ENCODE measurements at places on chromosomes 16 and 17. TPM values are rescaled to one million over a fixed set of nuclear protein-coding genes. Genes with fewer than 3 reads are reported as not detected.

DNA sequence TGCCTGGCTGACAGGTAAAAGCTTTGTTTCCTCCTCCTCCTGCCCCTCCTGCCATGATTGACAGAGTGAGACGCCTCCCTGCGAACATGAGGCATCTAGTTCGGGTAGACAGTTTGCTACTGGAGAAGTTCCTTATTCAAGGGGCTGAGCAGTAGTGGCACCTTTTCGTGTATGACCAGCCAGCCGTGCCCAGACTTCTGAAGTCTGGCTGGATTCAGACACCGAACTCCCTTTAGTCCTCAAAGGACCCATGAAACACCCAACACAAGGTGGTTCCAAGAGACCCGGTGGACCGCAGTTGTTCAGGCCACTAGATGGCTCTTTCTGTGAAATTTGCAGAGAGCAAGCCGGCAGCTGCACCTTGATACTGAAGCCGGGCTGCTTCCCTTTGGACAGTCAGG, 192.8 kb downstream of the XYLT1 start:
- DNase-seq: peak; percentile 52

DNA sequence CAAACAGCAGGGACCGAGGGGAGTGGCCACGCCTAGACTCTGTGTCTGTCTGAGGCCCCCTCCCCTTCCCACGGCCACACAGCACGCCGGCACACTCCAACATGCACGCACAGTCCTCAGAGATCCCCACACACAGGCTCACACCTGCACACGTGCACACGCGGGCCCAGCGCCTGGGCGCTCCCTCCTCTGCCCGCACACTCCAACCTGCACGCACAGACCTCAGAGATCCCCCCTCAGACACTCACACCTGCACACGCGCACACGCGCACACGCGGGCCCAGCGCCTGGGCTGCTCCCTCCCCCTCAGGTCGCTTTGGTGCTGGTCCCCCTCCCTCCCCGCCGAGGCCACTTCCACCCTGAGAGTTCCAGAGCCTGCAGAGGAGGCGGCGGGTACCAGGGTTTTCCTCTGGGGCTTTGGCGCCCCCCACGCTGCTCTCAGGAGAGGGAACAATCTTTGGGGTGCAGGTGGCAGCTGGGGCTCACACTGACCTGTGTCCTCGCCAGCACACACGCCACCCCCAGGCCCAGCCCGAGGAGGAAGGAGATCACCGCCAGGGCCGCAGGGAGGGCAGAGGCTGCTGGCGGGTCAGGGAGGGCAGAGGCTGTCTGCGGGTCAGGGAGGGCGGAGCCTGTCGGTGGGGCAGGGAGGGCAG, 1.6 kb downstream of the CD7 start:
- no peak for DNase-seq

- DNase-seq: no peak
These were observed 76.7 kb upstream of the CBX4 start for GRCh38 chr17:79915850-79916430.

GRCh38 chr17:3986270-3986938, 22.2 kb upstream of the ATP2A3 start:
- peak; percentile 87 for DNase-seq

GRCh38 chr17:16106161-16106891, 106.7 kb downstream of the TTC19 start:
- peak; percentile 92 for DNase-seq

- no peak for DNase-seq
These were observed 248.5 kb upstream of the RPL38 start for GRCh38 chr17:73954951-73955350.

DNA sequence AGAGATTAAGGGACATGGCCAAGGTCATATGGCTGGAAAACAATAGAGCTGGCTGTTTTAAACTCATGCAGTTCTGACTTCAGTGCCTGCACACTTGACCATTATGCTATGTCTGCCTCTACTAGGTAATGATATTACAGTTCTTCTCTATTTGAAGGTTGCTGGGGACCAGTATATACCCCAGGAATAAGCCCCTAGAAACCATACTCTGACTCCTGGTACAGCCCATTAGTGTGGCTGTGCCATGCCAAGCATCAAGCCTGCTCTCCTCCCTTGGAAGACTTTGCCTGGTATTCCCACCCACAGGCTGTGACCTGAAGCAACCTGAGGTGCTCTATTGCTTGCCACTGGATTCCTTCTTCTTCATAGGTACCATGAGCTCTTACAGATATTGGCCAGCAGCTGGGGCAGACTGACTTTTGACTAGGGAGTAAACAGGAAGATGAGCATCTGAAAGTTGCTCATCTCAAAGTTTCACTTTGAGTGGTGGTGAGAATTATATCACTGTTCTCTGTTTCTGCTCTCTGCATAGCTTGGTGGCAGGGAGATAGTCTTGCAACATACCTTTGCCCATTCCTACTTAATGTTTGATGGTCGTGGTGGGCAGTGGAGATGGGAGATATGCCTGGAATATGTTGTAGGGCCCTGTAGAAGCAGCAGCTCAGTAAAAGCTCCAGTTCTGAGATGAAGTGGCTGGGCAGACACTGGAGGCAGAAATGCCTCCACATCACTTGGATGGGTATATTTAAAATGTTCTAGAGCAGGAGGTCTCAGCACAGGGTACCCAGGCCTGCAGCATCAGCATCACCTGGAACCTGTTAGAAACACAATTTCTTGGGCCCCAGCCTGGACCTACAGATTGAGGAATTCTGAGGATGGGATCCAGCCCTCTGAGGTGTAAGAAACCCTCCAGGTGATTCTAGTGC, 274.7 kb downstream of the HS3ST4 start:
- no peak for DNase-seq

DNA sequence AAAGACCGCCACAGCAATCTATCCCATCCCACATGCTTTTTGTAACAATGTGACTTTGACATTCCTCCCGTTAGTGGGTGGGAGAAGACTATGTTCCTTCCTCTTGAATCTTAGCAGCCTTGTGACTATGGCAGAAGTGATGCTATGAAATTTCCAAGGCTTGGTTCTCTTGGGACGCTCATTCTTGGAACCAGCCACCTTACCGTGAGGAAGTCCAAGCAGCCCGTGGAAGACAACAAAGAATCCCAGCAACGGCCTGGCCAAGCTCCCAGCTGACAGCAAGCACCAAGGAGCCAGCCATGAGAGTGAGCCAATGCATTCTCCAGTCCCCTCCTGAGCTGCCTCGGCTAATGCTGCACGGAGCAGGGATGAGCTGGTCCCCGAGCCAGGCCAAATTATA, 62.3 kb downstream of the VPS53 start:
- no peak for DNase-seq

GRCh38 chr16:1331712-1332617, 1.5 kb upstream of the BAIAP3 start:
- DNase-seq: peak; percentile 91

- DNase-seq: no peak
These were observed 31.7 kb downstream of the DRC3 start for GRCh38 chr17:18004345-18004744.

- DNase-seq: no peak
These were observed 9.0 kb upstream of the MAPK3 start for GRCh38 chr16:30131869-30132475.

DNA sequence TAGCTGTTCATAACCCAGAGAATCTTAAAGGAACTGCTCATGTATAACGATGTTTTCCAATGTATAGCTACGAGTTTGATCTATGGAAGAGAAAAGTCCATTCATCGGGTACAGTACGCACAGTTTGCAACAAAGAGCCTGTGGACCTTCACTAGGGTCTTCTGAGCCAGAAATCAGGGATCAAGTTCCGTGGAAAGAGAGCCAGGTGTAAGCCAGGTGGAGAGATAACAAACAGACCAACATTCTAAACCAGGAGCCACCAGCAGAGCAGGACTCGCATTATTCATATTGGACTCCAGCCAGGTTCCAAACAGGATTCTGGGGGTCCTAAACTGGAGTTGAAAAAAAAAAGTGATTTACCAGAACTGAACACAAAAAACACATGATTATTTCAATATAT, 505.4 kb upstream of the C16orf82 start:
- DNase-seq: no peak

- no peak for DNase-seq
These were observed 11.5 kb downstream of the GUCY2D start for GRCh38 chr17:8013731-8014557.

GRCh38 chr16:74277974-74278373, 18.6 kb upstream of the PSMD7 start:
- no peak for DNase-seq

DNA sequence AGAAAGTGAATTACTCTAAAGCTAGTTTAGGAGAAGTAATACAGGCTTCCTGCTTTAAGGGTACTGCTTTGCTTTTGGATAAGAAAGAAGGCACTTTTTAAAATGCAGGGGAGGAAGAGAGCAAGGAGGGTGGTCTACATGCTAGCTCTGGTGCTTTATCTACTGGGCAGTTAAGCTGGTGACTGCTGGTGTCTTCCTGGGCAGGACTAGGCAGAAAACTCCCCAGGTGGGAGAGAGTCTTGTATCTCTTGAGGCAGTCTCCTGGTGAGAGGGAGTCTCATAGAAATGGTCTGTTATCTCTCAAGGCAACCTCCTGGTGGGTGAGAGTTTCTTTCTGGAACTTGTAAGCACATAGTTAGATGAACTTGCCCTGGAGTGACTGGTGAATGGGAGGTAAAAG, 953.9 kb upstream of the GOT2 start:
- no peak for DNase-seq

- peak; percentile 64 for DNase-seq
These were observed 25.0 kb downstream of the TEX14 start for GRCh38 chr17:58666858-58667267.

GRCh38 chr17:41003926-41004325, 4.2 kb upstream of the KRTAP3-2 start:
- DNase-seq: no peak

GRCh38 chr17:39605492-39606433, 2.0 kb downstream of the NEUROD2 start:
- peak; percentile 6 for DNase-seq

DNA sequence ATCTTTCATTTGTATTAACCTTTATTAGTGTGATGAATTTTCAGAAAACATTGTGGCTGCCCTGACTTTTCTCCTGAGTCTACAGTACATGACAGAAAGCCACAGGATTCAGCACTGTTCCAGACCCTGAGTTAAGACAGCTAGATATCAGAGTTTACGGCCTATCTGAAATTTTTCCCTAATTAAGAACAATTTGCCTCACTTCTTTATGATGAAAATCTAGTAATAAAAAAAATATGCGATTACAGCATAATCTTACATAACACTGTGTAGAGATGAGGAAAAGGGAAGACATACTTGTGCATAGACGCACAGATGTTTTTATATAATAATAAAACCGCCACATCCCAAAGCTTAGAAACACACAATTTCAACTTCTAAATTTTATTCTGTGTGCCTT, 7.3 kb downstream of the SPOP start:
- DNase-seq: no peak

DNA sequence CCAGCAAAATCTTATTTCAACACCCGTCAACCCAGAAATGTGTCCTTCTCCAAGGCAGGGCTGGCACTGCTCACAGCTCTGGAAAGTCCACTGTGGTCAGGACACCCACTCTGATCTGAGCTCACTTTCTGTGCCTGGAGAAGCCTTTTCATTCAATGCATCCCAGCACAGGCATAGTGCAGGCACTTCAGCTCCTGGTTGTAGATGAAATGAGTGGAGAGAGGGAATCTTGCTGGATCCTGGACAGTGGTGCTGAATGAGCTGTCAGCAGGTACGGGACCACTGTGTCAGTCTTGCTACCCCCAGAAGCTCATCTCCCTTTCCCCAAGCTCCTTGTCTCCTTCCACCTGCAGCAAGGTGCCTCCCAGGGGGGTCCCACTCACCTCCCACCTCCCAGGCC, 86.1 kb upstream of the SALL1 start:
- DNase-seq: no peak

GRCh38 chr17:43562679-43563599, 16.8 kb upstream of the ETV4 start:
- no peak for DNase-seq

DNA sequence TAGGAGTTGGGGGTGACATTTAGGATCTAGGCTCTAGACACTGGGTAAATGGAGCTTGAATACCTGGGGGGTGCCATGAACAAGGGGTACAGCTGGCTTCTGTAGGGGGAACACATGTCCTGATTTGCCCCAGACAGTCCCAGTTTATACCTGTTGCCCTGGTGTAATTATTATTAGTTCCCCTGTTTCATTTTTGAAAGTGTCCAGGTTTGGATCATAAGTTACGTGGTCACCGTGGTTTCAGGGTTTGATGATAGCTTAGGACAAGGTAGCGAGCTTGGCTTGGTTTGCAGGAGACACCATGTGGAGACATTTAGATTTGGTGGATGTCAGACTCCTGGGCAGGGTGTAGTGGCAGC, 5.5 kb downstream of the MLLT6 start:
- DNase-seq: no peak

GRCh38 chr16:78175287-78175686, 75.8 kb downstream of the WWOX start:
- no peak for DNase-seq

FBXL20 gene
- 7.0 TPM for total RNA-seq

RAP1GAP2 gene
- total RNA-seq: 1.2 TPM

HOXB9 gene
- total RNA-seq: not detected

EXOC3L1 gene
- 33.8 TPM for total RNA-seq

IGF2BP1 gene
- 0.20 TPM for total RNA-seq

TP53TG3C gene
- total RNA-seq: not detected

KRT23 gene
- 1.6 TPM for total RNA-seq

NRN1L gene
- not detected for total RNA-seq

HOXB7 gene
- under 0.01 TPM for total RNA-seq

KRT27 gene
- not detected for total RNA-seq

SMIM5 gene
- total RNA-seq: not detected
